T-helper 2 cell (primary cell): ENCODE measurements at places on chromosomes 12 and 14.

DNA sequence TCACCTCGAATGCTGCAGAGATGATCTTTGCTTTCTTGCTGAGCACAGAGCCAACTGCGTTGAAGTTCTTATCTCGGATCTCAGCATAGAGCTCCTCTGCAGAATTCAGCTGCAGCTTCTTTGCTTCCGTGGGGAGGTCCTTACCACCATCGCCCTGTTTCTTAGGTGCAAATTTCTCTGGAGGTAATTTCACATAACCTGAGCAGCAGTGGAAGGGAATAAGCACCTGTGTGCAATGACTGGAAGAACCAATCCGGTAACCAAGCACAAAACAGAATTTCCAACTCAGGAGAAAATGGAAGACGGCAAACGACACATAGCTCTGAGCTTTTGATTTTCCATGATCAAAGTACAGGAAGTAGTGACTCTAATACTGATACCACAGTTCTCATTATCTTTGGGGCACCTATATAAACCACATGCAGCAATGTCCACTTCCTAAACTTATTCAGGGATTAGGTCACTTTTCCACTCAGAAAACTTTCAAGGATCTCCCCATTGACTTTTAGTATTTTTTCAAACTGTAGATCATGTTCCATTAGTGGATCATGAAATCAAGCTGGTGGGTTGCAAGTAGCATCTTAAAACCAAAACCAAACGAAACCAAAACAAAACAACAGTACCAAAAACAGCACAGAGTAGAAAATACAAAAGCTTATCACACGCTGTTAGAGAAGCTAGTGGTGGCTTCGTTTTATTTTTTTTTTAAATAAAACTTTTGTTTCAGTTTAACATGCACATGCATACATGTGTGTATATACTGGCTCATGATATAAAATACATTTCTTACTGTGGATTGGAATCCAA, 18.9 kb upstream of the DIABLO start:
- peak; percentile 48 for DNase-seq

GRCh38 chr12:23684121-23684520, 265.3 kb downstream of the SOX5 start:
- no peak for DNase-seq

DNA sequence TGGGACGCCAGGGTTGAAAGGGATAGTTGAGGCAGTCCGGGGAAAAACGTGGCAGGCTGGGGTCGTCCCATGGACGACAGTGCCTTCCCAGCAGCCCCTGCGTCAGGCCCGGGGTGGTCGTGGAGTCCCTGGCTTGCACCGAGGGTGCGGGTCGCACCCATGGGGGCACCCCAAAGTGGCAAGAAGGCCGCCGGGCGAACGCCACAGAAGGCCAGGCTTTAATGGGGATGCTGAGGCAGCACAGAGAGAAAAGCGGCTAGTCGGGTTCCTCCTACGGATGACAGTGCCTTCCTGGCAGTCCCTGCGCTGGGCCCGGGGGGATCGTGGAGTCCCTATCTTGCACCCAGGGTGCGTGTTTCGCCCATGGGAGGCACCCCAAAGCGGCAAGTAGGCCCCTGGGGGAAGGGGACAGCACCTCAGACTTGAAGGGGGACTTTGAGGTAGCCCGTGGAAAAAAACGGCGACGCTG, 158.6 kb upstream of the ALG10B start:
- DNase-seq = no peak

DNA sequence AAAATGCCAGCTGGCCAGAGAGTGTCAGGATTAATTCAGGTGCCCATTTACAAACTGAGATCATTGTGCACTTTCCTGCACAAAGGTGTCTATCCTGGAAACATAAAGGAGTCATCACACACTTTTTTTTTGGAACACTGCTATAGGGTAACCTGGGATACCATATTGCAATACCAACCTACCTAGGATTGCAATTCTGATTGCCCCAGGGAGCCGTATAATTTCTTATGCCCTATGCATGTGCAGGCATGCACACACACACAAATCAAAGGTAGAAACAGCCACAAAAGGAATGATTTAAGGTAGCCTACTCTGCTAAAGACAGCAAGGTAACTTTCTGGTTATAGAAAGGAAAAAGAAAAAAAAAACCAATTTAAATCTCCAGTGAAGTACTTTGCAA, 285.3 kb upstream of the KITLG start:
- DNase-seq = no peak

- no peak for DNase-seq
Observed at GRCh38 chr12:3641428-3642018, 111.4 kb downstream of the CRACR2A start.

DNA sequence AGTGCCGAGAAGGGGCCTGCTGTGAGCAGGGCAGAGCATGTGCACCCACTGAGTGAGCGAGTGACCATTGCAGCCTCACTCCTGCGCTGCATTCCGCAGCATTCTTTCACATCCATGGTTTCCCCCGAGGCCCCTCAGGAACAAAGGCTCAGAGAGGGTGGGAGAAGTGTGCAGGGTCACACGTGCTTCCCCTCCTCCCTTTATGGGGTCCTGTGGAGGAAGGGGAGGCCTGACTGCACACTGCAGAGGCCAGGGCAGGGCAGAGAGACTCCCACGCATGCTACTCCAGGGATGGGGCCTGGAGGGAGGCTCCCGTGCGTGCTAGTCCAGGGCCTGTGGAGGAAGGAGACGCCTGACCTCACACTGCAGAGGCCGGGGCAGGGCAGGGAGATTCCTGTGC, 63.2 kb downstream of the DIO3 start:
- DNase-seq = no peak

GRCh38 chr14:77314043-77314442, 6.6 kb downstream of the POMT2 start:
- no peak for DNase-seq

GRCh38 chr12:52432559-52433207, 1.5 kb downstream of the KRT75 start:
- DNase-seq = no peak

DNA sequence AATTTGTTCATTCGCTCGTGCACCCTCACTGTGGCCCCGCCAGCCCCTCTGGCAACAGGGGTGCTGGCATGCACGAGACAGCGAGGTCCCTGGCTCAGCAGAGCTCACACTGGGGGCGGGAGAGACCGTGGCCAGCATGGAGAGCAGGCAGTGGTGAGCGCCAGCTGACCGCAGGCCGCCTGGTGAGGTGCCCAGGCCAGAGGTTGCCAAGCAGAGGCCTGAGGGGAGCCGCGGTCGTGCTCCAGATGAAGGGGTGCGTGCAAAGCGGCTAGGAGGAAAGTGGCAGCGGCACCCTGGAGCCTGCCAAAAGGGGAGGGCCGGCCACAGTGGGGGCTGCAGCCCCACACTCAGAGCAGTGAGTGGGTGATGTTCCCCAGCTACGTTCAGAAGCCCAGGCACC, 56.1 kb downstream of the CDC42BPB start:
- DNase-seq = no peak

DNA sequence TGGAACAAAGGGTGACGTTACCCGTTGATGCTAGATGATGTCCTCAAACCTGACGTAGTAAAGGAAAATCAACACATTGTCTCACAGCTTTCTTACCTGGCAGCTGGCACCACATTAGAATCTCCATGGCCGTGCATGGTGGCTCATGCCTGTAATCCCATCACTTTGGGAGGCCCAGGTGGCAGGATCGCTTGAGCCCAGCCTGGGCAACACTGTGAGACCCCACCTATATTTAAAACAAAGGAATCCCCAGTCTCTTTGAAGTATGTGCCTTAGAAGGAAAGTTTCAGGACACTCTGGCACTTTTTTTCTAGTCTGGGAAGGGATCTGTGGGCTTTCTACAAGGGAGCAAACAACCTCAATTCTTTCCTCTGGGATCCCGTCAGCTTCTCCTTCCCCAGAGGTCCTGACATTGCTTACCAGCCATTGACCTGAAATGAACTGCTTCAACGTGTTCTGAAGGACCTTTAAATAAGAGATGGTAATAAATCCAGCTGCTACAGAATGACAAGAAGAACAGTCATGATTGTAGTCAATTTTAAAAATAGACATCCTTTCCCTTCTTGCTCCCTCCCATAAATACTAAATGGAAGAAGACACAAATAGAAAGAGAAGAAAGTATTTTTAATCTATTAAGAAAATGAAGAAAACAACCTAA, 33.7 kb upstream of the TTC7B start:
- DNase-seq = no peak

- no peak for DNase-seq
Observed at GRCh38 chr14:89184952-89185351, 232.1 kb downstream of the FOXN3 start.

DNA sequence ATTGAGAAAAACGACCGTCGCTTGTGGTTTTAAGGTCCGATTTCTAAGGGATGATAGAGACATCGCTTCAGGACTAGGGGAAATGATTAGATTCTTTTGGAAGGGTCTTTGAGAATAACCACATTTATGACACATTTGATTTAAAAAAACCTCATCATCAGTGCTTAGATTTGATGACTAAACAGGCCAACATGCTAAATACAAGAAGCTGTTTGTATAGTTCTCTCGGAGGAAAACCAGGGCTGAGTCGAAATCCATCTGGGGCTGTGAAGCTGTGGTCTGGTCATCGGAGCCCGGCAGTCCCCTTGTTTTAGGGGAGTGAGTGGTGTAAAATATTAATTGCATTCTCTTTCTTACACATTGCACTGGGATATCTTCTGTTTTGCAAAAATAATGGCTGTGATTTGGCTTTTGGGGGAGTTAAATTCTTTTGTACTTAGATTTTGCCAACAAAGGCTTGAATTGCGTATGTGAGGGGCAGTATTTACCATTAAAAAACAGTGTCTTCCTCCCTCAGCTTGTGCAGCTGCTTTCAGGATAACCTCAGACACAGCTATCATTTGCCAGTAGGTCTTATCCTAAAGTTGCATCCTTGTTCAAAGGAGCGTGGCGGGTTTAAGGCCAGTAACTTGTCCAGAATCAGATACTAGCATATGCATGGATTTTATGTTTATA, 550 bp downstream of the GNG2 start:
- no peak for DNase-seq

DNA sequence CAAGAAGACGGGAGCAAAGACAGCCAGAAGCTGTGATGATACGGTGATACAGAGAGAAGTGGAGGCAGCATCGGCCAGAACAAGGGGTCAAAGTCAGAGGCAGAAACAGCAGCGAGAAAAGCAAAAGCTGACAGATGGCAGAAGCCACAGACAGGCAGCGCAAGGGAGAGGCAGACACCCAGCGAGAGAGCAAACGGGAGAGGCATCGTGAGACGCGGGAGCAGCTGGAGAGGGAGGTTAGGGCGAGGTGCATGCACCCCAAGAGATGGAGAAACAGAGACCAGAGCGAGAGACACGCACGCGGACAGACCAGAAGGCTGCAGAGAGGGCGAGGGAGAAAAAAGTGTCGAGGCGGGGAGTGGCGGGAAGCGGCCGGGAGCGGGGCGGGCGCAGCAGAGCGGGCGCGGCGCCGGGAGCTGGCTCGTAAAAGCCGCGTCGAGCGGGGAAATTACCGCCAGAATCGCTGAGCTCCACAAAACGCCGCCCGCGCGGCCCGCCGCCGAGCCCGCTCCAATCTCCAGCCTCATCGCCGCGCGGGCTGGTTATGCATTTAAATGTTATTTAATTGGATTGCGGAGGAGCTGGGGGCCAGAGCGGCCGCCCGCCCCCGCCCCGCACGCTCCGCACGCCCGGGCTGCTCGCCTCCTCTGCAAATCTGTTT, 15.6 kb downstream of the SMUG1 start:
- peak; percentile 7 for DNase-seq

DNA sequence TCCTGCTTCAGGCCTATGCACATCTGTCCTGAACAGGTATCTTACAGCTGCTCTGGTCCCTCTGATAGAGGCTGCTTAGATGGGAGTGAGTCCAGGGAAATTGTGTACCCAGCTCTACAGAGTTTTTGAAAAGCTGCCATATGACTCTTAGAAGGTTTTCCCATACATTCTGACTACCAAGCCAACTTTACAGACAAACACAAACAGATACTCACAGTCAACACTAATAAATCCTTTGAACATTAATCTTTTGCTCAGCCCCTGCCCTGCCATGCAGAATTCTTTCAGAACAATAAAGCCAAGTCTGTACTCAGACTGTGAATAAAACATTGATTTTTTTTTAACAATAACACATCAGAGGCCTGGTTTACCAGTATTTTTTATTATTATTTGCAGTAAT, 21.4 kb upstream of the RASSF8 start:
- DNase-seq = no peak

DNA sequence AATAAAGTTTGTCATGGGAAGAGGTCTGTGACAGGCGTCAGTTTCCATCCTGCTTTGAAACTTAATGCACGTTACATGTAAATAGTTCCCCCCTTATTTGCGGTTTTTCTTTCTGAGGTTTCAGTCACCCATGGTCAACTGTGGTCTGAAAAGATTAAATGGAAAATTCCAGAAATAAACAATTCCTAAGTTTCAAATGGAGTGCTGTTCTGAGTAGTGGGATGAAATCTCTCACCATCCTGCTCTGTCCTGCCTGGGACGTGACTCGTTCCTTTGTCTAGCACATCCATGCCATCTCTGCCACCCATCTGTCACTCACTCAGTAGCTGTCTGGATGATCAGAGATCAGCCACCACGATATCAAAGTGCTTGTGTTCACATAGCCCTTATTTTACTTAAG, 51.3 kb upstream of the DICER1 start:
- no peak for DNase-seq

GRCh38 chr12:100539202-100539601, 34.3 kb upstream of the GAS2L3 start:
- no peak for DNase-seq

DNA sequence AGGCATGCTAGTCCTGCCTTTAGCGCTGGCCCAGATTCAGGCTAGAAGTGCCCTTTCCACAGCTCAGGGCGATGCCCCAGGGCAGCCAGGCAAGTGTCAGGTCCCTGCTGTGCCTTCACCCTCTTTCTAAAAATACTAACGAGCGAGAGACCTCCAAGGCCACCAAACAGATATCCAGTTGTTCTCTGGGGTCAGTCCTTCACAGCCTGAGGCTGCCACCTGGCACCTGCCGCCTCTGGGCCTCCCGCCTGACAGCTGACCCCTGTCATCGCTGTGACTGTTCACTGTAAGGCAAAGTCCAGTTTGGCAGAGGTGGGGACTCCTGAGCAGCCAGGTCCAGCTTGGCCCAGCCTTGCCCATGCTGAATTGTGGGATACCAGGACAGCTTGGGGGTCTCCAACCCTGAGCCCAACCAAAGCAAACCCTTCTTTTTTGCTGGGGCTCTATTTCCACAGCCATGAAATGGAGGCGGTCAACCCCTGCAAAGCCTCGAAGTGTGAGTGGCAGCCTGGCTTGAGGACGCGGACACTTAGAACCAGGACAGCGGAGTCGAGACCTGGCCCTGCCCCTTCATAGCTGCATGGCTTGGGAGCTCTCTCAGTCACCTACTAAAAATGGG, 79.9 kb downstream of the NINJ2 start:
- no peak for DNase-seq

DNA sequence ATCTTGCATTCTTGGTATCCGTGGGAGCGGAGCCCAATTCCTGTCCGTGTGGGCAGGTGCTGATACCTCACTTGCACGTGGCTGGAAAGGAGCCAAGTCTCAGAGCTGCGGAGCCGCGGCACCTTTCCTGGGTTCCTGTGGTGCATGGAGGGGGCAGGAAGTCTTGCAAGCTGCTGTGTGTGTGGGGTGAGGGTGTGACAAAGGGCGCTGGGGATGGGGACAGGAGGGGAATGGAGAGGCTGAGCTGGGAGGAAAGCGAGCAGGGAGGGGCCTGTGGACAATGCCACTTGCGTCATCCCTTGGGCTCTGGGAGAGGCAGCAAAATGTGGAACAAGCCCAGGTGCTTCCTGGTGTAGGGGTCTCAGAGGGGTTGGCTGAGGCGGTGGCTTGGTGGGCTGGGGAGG, 86.7 kb downstream of the CALM1 start:
- peak; percentile 44 for DNase-seq
